ENCODE measurements at places on chromosomes 13 and 19. TPM values are rescaled to one million over a fixed set of nuclear protein-coding genes. Genes with fewer than 3 reads are reported as not detected.
A peak's percentile ranks its signal among the peaks of the same experiment; 100 is the strongest.

DNA sequence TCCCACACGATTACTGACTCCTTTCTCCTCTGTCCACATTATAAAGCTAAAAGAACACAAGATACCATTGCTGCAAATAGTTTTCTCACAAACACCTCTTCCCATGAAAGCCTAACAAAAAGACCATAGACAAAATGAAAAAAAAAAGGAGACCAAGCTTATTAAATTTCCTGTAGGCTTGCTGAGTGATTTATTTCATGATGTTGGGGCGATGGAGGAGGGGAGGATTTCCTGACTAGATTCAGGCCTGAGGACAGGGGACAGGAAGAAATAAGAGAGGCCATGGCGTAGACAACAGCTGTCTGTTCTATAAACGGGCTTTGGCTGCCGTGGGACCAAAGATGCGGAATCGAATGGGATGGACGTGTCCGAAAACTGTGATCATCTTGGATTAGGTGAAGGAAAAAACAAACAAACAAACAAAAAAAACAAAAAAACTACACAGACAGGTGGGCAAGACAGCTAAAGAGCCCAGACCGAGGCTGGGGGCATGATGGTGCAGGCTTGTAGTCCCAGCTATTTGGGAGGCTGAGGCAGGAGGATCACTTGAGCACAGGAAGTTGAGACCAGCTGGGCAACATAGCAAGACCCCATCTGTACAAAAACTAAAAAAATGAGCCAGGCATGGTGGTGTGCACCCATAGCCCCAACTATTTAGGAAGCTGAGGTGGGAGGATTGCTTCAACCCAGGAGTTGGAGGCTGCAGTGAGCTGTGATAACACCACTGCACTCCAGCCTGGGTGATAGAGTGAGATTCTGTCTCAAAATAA, 5.3 kb downstream of the TMPRSS9 start:
- no peaks in the 10 kb centered on the region for H3K36me3 ChIP-seq
- no peak for DNase-seq
- H3K27ac ChIP-seq, result no peak overlapping the region
- H3K27me3 ChIP-seq, result no peaks in the 10 kb centered on the region
- no peaks in the 10 kb centered on the region for H3K4me1 ChIP-seq

GRCh38 chr13:103883164-103883563, 816.9 kb upstream of the SLC10A2 start:
- H3K27ac ChIP-seq, result no peak overlapping the region
- DNase-seq, result peak; percentile 71
- no peaks in the 10 kb centered on the region for H3K36me3 ChIP-seq
- no peaks in the 10 kb centered on the region for H3K4me1 ChIP-seq
- H3K4me3 ChIP-seq, result no peak overlapping the region

DNA sequence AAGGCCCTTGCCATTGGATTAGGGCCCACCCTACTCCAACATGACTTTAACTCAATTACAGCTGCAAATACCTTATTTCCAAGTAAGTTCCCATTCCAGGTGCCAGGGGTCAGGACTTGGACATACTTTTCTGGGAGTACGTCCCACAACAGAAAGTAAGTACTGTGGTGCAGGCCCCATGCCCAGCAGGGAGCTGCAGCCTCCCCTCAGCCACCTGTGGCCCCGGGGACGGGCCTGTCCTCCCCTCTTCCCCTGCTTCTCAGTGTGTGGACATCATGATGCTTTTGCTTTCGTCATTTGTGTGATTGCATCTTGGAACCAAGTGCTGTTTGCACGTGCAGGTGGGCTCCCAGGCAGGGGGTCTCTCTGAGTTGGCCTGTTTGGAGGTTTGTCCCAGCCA, 31.9 kb downstream of the CRTC1 start:
- no peak overlapping the region for H3K27ac ChIP-seq
- H3K4me1 ChIP-seq, result no peaks in the 10 kb centered on the region
- H3K27me3 ChIP-seq, result no peaks in the 10 kb centered on the region
- no peak overlapping the region for H3K4me3 ChIP-seq

Gene SPIB
- not detected for total RNA-seq

Gene ZNF560
- total RNA-seq, result not detected

DNA sequence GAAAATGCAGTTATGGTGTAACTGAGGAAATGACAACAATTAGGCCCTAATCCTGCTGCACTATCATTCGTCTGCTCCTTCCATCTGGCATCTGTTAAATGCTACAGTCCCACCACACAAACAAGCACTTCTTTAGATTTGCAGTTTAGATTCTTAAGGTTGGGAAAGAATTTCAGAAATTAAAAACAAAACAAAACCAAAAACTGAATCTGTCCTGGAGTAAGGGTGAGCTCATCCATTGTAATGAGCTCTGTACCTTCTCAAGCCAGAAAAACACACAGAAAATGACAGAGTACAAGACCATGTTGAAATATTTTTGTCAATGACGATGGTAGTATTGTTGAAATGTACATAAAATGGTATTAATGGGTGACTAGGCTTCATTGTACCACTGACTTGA, 28.3 kb downstream of the SMAD9 start:
- H3K27ac ChIP-seq, result no peak overlapping the region
- H3K36me3 ChIP-seq, result no peaks in the 10 kb centered on the region
- peaks cover 49% of the 10 kb centered on the region for H3K4me1 ChIP-seq
- no peaks in the 10 kb centered on the region for H3K27me3 ChIP-seq
- H3K4me3 ChIP-seq, result no peak overlapping the region

Gene PSG2
- total RNA-seq, result not detected

- H3K27ac ChIP-seq, result no peak overlapping the region
- DNase-seq, result no peak
- H3K36me3 ChIP-seq, result peaks cover 58% of the 10 kb centered on the region
Observed at GRCh38 chr19:1426736-1427135, 11.5 kb upstream of the RPS15 start.

Gene ASPDH
- not detected for total RNA-seq

DNA sequence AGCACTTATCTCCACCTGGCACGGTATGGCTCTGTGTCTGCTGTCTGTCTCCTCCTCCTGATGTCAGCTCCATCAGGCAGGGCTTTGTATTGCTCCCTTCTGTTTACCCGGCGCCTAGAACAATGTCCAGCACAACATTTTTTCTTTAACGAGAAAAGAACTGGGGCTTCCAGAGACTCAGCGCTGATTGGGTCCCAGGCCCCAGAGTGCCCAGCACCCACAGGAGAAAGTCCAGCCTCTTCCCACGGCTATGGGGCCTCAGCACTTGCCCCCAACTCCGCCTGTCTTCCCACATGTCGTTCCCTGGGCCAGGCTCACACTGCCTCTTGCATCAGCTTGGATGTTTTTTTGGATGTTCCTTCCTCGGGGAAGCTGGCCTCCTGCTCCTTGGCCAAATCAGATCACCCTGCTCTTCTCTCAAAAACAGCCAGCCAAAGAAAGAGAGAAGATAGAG, 6.9 kb downstream of the MYPOP start:
- H3K27ac ChIP-seq, result no peak overlapping the region
- no peaks in the 10 kb centered on the region for H3K4me1 ChIP-seq

Gene TMEM221
- not detected for total RNA-seq

DNA sequence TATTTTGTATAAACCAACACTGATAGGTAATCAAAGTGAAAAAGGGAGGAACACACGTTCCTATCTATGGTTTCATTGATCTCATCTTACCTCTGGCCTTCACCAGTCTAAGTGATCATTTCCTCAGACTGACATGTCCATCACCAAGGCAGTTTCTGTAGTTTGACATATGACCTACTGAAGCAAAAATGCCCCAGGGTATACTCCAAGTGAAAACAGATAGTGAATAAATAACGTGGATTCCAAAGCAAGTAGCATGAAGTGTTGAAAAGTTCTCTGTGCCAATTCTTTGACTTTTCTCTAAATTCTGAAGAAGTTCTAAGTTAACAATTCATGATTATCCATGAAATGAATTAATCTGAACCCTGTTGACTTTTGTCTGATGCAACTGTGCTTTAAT, 334.2 kb upstream of the SGCG start:
- DNase-seq, result no peak
- H3K4me3 ChIP-seq, result no peak overlapping the region
- no peaks in the 10 kb centered on the region for H3K4me1 ChIP-seq

DNA sequence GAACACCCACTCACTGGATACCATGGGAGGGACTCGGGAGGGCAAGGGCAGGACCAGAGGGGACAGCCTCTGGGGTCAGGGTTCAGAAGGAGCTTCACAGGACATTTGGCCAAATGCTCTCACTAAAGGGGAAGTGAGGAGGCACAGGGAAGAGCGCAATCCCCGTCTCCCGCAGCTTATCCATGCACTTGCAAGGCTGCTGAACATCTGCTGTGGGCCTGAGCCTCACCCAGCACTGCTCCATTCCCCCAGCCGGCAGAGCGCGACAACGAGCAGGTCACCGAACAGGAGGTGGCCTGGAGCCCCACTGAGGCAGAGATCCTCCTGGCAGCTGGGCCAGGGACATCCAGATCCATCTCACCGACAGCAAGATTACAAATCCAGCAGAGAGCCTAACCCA, 23.3 kb downstream of the ELAVL1 start:
- no peak overlapping the region for H3K4me3 ChIP-seq
- H3K27me3 ChIP-seq, result no peaks in the 10 kb centered on the region
- no peak for DNase-seq
- H3K36me3 ChIP-seq, result peaks cover 21% of the 10 kb centered on the region
- H3K4me1 ChIP-seq, result no peaks in the 10 kb centered on the region
